ENCODE measurements at places on chromosomes 16 and 17.

DNA sequence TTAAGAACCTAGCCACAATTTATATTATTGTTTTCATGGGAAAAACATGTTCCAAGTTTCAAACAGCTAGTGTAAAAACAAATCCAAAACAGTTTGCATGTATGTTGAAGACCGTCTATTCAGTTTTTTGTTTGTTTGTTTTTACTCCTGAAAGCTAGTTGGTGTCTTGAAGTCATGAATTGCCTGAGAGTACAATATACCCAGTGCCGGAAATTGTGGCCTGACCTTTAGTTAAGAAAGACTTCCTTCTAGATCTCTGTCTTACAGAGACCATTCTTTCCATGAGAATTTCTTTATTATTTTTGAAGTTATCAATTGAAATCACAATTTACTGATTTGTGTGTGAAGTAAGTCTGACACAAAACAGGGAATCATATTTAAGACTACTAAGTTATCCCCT, 474.8 kb downstream of the KCNJ2 start:
- DNase-seq: no peak

- no peak for DNase-seq
Measured at GRCh38 chr17:27491713-27492190, 35.5 kb downstream of the KSR1 start.

DNA sequence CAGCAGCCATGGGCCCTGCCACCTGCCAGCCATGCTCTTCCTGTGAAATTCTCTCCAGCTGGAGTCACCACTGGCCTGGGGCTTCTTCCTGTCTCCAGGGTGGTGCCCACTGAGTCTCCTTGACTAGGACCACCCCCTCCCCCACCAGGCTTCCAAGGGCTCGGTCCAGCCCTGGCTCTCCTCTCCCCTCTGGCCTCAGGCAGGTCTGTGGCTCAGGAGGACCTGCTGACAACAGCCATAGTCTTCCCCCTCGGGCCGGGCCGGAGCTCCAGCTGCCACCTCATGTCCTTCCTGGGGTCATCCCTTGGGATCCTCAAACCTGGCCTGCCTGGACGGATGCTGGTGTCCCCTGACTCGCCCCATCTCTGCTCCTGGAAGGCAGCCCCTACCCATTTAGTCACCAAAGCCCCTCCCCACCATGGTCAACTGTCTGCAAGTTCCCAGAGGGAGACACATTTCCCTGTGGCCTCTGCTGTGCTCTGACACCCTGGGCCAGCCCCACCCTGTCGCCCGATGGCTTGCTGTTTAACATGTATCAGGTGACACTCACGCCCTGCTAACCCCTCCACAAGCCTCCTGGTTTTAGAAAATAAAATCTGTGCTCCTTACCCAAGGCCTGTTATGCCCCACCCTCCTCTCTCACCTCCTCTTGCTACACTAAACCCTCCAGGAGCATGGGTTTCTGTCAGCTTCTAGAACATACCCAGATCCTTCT, 186.2 kb downstream of the RBFOX3 start:
- DNase-seq: no peak

- DNase-seq: no peak
Measured at GRCh38 chr16:72878301-72879269, 169.3 kb downstream of the ZFHX3 start.

- DNase-seq: no peak
Measured at GRCh38 chr17:79952901-79953300, 82.8 kb downstream of the TBC1D16 start.

Data from esophagus squamous epithelium (tissue), 5 donors.